ENCODE measurements at places on chromosomes 1 and 21.

DNA sequence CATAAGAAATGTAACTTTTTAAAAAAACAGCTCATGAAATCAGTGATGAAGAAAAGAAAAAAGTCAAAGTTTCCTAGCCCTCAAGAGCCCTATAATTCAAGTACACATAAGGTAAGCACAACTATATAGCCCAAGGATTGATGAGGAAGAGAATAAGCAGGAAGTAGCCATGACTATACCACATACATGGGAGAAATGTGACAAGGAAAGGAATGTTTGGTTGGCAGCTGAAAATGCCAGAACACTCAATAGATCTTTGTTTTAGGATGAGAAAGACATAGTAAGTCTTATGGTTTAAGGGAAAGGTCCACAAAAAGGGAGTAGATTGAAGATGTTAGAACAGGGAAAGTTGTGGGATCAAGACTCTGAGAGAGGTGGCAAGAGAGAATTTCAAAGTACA lies 5.7 kb downstream of the DOCK7 start:
- no peak for DNase-seq

GRCh38 chr1:29202053-29202452 lies 20.4 kb upstream of the SRSF4 start:
- no peak for DNase-seq

DNA sequence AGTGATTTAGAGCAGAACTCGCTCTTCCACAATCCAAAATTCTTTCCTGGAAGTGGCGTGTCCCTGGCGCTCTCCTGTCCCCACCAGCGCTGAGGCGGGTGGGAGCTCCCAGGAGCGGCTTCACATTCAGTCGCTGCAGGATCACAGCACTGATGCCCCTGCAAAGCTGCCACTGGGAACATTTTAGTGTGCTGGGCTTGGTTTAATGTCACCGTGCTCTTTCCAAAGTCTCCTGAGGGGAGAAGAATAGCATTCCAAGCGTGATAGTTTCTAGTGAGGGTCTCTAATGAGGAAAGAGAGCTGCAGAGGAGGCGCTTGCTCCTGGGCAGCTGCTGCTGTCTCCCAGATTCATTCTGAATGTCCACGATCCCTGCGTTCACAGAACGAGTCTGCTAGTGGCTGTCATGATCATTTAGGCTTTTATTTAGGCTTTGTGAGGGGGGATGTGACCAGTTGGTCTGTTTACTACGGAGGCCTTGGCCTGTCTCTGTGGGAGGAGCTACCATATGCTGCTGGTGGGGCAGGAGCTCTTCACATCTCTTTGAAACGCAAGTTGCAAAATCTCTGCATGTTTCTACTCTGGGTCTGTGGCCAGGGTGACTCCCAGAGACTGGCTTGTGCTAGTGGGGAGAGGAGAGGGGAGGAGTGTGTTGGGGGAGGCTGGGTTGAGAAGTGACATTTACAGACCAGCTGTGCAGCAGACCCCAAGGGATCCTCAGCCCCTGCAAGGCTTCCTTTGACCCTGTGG lies 23.4 kb downstream of the OLFML3 start:
- DNase-seq, result no peak

- DNase-seq, result no peak
Observed at GRCh38 chr1:159266832-159267231, 35.3 kb upstream of the FCER1A start.

GRCh38 chr1:84603941-84604830 lies 29.9 kb upstream of the CTBS start:
- DNase-seq, result no peak

- no peak for DNase-seq
Observed at GRCh38 chr1:60342569-60342968, 269.0 kb upstream of the C1orf87 start.

Measured in KG1 (cell line).